SK-N-SH (cell line): ENCODE measurements at places on chromosomes 5 and 9.

- DNase-seq = no peak
Observed at GRCh38 chr5:133235696-133236426, 184.0 kb downstream of the HSPA4 start.

GRCh38 chr5:119402555-119402954, 46.7 kb downstream of the TNFAIP8 start:
- no peak for DNase-seq

DNA sequence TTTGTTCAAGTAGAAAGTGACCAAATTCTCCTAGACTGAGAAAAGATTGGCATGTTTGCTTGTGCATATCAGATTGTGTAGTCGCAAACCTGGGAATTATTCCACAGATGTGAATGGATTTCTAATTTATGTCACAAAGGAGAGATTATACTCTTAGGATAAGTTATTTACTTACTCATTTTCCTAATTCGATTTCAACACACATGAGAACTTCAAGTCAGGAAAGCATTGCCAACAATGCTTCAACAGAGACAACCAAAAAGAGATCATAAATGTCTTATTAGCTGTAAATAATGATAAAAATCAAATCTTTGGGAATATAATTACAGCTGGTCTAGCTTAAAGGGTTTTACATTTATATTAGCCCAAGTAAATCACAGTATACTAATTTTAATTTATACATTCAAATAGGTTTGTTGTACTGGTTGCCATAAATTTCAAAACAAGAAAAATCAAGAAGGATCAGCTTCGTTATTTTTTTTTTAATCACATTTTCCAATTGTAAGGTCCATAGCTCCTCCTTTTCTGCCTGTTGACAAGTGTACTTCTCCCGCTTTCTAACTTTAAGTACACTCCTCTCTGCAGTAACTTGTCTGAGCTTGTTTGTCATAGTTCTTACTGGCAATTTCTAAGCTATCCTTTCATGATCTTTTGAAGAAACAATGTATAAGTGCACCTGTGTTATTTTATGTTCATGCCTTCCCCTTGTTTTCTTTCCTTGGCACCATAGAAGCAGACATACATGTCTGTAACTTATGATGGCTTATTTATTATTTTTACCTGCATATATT, 246.6 kb downstream of the DEPDC1B start:
- no peak for DNase-seq

DNA sequence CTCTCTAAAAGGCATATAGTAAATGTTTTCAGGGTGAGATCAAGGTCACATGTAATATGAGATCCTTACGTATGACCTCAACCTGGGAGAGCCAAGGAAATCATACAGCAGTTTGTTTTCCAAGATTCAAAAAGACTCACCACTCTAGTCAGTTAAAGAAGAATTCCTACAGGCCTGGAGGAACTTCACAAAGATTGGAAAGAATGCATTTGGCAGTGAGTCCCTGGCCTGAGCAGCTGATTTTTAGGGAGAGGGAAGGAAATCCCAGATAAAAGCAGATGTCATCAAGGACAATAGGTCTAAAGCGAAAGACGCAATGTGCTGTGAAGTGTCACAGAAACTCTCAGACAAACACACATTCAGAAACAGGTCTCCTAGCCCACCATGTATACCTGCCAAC, 424.0 kb upstream of the ZNF462 start:
- DNase-seq = no peak

DNA sequence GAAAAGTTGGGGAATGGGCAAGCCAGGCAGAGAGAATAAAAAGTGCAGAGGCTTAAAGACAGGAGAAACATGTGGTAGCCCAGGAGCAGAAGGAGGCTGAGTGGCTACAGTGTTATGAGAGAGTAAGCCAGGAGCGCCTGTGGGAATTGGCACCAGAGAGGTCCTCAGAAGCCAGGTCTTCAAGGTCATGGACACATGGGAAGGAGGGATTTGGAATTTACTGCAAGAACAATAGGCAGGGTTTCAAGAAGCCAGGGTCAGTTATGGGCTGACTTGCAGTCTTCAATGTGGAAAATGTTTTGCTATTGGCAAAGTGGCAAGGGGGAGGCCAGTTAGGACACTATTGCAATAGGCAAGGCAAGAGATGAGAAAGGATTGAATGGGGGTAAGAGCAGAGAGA, 29.3 kb downstream of the ERAP1 start:
- no peak for DNase-seq

DNA sequence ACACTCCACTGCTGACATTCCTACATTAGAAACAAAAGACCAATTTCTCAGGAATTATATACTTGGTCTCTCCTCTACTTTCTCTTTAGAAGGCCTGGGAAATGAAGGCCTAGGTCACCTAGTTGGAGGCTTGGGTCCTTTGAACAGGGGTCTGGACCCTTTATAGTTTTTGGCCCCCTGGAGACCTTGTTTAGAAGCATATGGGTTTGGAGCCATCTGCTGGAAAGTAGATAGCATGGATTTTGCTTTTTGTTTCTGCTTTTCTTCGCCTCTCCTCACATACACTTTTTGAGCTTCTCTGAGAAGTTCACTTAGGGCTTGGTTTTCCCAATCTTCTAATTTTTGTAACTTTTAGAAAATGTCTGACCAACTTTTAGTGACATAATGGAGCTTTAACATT, 67.1 kb upstream of the CDK20 start:
- DNase-seq = peak; percentile 32

DNA sequence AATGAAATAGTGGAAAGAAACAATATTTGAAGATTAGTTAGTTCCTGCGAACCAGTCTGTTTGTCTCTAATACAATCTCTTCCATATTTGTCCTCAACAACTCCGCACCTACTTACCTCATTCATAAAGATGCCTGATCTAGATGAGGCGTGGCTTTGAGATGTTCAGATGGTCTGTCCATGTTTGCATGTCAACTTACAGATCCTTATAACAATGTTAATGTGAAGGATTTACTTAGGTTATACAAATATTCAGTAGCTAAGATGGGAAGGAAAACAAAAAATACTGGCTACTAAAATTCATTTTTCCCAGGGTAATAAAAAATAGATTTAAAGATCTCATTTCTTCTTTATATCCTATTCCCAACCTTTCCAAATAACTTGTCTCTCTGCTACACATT, 8.3 kb downstream of the CDC14B start:
- no peak for DNase-seq

DNA sequence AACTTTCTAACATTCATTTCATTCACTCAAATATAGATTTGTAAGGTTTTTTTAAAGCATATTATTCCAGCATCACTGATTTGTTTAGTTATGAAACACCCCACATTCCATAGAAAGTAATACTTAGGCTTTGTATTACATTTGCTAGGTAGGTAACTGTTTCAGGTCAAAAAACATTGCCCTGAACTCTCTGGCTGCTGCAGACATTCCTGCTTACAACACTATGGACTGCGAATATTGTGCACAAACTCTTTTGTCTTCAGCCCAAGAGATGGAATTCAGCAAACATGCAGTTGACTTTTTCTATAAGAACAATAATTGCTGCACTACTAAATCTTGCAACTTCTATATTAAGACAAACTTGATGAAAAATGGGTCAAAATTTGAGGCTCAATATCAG, 301.0 kb downstream of the ARL15 start:
- DNase-seq = no peak

- no peak for DNase-seq
Observed at GRCh38 chr5:158209219-158209908, 350.4 kb upstream of the CLINT1 start.

DNA sequence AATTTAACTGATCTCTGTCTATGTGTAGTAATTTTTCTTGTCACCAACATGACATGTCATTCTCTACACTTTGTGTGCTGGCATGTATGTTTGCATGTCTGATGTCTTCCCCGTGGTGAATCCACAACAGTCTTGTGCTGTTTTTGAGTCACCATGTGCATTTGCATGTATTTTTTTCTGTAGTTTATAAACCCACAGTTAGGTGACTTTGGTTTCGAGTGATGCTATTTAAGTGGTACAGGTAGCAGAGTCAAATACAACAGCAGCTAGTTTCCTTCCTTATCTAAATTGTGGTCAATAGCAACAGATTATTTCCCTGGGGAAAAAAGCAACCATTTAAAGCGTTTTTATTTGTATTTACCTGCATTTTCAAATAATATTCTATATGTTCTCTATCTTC, 89.9 kb upstream of the FSD1L start:
- no peak for DNase-seq

GRCh38 chr9:105496826-105497225, 49.0 kb downstream of the FSD1L start:
- no peak for DNase-seq

GRCh38 chr5:96016216-96016615, 54.6 kb upstream of the ELL2 start:
- no peak for DNase-seq

GRCh38 chr5:56475689-56476486, 242.8 kb upstream of the ANKRD55 start:
- DNase-seq = no peak

DNA sequence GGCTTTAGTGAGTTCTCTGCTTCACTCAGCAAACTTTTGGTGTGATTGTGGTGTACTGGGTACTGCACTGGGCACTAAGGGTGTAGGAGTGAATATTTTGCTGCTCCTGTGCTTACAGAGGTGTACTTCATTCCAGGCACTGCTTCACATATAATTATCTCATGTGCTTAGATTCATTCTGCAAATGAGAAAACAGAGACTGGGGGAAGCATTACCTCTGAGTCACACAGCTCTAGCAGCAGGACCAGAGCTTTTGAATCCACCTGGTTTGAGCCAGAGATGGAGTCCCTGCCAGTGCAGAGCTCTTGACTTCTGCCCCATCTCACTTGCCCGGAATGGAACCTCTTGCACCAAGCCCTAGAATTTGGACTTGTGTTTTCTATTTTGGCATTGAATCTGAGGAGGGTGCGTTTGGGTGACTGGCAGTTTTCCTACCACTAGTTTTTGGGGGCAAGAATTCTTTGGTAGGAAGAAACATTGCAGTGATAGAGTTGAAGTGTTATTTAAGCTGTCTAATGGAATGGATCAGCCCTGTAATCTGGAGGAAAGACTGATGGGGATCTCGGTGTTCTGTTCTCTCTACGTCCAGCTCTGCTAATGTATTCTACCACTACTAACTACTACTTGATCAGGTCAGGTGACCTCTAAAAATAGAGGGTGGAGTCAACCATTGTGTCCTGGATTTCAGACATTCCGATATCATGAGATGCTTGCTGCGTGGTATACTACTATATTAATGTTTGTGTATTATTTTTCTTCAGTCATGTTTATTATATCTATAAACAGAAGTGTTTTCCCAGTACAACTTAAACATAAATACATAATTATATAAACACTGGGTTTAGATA, 2.5 kb downstream of the ARHGAP26 start:
- no peak for DNase-seq

- DNase-seq = no peak
Observed at GRCh38 chr9:24986331-24986730, 440.6 kb upstream of the IZUMO3 start.

DNA sequence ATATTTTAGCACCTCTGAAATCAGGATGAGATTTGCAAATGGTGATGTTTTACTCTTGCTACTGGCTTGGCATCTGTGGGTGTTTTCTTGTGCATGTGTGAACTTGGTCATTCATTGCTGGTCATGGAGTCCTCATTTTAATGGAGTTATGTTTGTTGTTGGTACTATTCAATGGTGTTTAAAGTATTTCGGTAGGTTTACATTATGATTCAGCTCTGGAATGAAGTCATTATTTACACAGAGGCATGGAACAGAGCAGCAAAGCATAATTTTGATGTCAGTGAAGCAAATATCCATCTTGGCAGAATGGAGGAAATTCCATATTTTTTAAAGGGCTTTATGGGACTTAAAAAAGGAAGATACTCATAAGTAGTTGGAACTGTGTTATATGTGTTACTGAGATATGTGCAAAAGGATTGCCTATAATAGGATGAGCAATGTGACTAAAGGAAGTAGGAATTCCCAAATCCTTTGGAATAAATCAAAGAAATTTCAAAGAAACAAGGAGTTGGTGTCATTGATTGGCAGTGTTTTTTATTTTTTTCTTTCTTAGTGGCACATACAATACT, 147.4 kb downstream of the ACTBL2 start:
- DNase-seq = no peak

GRCh38 chr5:136080113-136080482, 51.3 kb downstream of the TGFBI start:
- no peak for DNase-seq

GRCh38 chr9:37555786-37556185, 20.4 kb downstream of the FBXO10 start:
- no peak for DNase-seq

GRCh38 chr5:18761801-18762200, 1127.5 kb downstream of the TAF11L14 start:
- DNase-seq = no peak

DNA sequence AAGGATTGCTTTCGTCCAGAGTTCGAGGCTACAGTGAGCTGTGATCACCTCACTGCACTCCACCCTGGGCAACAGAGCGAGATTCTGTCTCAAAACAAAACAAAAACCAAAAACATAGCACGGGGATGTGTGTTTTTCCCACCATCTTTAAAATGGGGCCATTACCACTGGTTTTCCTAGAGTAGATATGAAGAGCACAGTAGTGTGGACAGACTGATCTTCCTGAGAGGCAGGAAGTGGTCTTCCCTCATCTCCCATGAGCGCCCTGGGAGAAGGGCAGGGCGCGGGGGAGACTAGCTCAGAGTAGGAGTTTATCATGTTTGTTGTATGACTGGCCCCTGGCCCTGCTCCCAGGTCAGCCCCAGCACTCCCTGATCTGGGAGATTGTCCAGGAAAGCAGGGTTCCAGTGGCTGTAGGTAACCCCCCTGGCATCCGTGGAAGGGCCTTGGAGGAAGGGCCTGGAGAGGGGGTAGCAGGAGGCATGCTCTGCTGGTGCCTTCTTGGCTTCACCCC, 2.3 kb downstream of the SUSD3 start:
- DNase-seq = no peak

- no peak for DNase-seq
Observed at GRCh38 chr9:115223471-115223870, 105.5 kb upstream of the TNC start.

- DNase-seq = no peak
Observed at GRCh38 chr5:172939071-172939470, 20.2 kb upstream of the RPL26L1 start.

- DNase-seq = no peak
Observed at GRCh38 chr5:147307170-147307569, 72.3 kb downstream of the STK32A start.

DNA sequence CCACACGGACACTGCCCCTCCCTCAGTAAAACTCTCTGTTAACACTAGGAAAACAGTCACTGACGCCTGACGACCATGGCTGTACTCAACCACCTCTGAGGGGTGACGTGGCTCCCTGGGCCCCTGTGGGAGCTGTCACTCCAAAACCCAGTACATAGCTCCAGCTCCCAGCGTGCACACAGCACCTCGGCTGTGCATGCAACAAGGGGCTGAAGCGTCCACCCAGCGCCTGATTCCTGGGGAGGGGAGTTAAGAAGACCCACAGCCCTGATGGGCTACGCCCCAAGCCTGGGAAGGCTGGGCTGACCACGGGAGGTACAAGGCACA, 36.3 kb downstream of the SLC12A7 start:
- no peak for DNase-seq

DNA sequence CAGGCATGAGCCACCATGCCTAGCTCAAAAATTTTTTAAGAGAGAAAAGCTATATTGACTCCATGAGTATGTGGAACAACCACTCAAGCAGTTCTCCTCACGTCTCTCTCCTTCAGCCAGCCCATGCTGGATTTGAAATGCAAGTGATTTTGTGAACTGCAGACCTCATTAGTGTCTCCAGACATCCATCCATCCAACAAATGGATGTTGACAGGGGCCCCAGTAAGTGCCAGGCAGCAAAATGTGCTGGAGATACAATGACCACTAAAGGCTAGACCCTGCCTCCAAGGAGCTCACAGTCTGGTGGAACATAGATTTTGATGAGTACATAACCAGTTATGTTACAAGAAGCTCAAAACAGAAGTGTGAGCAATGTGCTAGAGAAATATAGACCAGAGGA, 37.1 kb upstream of the PPARGC1B start:
- DNase-seq = no peak
